ENCODE measurements at places on chromosomes 2 and 18.

DNA sequence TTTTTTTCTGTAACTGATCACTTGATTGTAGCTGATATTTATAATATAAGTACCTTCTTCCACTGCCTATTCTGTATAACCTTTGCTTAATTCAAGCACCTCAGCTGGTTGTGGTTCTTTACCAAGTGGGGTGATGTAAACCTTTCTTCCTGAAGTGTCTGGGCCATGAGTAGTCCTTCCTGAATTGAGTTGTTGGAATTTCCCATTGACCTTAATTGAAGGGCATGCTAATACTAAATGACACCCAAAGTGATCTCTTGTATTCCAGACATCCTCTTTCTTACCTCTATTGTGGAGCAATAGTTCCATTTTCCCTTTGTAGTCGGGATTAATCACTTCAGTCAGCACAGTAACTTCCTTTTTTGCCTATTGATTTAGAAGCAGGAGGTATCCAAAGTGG lies 1496.8 kb upstream of the CELF4 start:
- no peak for DNase-seq

DNA sequence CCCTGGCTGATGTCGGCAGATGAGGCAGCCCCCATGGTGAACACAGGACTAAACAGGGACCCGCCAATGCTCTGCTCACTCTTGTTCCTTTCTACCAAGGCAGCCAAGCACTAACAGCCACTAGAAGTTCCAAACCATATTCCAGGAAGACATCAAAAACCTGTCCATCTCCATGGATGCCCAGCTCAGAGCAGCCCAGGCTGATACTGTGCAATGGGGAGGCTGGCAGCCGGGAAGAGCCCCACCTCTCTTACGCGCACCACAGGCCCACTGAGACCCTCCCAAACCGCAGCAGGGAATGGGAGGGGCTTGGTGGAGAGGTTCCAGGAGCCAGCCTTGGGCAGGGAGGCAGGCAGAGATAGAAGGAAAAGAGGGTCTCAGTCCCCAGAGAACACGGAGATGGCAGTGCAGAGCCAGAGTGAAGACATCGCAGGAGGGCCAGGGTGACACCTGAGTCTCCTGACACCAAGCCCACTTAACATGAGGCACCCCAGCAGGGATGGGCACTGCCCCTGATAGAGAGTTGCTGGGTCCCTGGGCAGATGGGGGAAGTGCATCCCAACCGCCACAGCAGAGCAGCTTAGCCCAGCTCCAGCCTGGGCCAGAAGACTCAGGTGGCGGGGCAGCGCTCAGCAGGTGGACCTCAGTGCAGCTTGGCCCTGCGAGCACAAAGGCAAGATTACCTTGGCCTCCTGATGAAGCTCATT lies 3.4 kb downstream of the HS6ST1 start:
- DNase-seq = peak; percentile 12

- DNase-seq = no peak
Observed at GRCh38 chr2:2691419-2691818, 360.3 kb upstream of the MYT1L start.

GRCh38 chr18:68861365-68861764 lies 63.5 kb downstream of the CCDC102B start:
- DNase-seq = no peak

DNA sequence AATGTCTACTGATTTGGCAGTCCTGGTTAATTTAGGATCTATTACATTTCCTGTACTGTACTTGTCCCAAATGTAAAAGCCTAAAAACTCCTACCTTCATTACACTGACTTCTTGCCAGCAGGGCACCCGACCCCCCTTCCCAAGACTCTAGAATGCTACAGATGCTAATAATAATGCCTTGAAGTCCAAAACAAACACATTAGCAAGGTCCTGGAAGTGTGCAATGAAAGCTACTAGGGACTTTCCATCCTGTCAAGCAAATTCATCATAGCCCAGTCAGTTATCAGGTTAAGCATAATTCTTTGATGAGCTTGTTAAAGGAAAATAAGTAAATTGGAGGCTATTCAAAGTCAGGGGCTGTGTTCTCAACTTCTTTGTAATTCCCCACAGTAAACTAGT lies 115.3 kb upstream of the RBBP8 start:
- no peak for DNase-seq
